ENCODE measurements at places on chromosomes 12 and 14. TPM values are rescaled to one million over a fixed set of nuclear protein-coding genes. Genes with fewer than 3 reads are reported as not detected.

PTPRO gene
- 0.69 TPM for total RNA-seq

GEMIN2 gene
- 34.5 TPM for total RNA-seq

DNA sequence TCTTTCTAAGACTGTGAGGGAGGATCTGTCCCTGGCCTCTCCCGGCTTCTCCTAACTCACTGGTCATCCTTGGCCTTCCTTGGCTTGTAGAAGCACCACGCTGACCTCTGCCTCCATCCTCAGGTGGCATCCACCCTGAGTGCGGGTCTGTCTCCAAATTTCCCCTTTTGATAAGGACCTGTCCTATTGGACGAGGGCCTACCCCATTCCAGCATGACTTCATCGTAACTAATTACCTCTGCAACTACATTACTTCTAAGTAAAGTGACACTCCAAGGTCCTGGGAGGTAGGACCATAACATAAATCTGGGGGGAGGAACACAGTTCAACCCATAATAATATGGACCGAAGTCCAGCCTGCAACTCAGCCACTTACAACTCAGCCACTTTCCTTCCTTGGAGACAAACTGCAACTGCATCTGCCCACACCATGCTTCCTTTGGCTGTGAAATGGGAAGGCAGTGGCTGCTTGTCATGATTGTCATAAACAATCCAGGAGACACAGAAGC is 229.6 kb upstream of the DIO3 start:
- DNase-seq: no peak

- DNase-seq: no peak
These were observed 142.6 kb downstream of the NPAS3 start for GRCh38 chr14:33081259-33081658.

- DNase-seq: peak; percentile 49
These were observed 70.5 kb downstream of the ITPK1 start for GRCh38 chr14:93045211-93045674.

DNA sequence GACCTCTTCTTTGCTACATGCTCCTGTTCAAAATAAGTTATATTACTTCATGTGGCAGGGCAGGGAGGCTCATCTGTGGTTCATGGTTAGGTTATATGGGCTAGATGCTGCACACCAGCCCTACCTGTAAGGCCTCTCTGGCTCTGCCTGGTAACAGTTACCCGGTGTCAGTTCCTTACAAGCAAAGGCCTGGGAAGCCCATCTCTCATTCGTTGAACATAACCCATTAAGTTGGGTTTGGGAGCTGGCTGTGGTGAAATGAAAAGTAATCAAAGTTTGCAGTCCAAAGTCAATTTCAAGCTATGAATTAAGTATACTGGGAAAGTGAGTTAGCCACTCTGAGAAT is 183.2 kb downstream of the PPM1H start:
- DNase-seq: no peak

DNA sequence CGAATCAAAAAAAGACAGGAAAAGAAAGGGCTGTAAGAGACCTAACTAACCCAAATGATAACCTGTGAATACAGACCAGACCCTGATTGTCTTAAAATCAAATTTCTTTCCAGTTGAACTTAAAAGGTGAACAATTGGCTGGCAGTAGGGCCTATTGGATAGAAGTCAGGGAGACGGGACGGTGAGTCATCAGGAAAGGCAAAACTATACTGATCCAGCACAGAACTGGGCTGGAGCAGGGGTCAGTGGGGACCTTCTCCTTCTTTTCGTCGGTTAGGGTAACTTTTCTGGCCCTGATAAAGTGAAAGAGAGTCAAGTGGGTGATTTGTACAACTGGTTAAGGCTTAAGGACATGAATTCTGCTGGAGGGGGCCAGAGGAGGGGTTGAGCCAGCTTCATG is 84.9 kb upstream of the OTX2 start:
- no peak for DNase-seq

- DNase-seq: no peak
These were observed at the start of gene KCNMB4 for GRCh38 chr12:70365648-70366518. KCNMB4 (plus strand) TSS chr12:70366290; CDS start chr12:70366735, 445 bp downstream.

Data from renal cortical epithelial cell (primary cell).